ENCODE measurements at places on chromosomes 12 and 14. TPM values are rescaled to one million over a fixed set of nuclear protein-coding genes. Genes with fewer than 3 reads are reported as not detected.

Gene CISTR
- total RNA-seq: not detected

Gene OTOGL
- not detected for total RNA-seq

Gene KRT6C
- total RNA-seq: not detected

Gene CAPZA3
- total RNA-seq: not detected

Gene BMAL2
- total RNA-seq: 1.5 TPM

All from adrenal gland (tissue), 19 donors.